NCI-H524 (cell line): ENCODE measurements at places on chromosomes 3 and 15.
A peak's percentile ranks its signal among the peaks of the same experiment; 100 is the strongest.

DNA sequence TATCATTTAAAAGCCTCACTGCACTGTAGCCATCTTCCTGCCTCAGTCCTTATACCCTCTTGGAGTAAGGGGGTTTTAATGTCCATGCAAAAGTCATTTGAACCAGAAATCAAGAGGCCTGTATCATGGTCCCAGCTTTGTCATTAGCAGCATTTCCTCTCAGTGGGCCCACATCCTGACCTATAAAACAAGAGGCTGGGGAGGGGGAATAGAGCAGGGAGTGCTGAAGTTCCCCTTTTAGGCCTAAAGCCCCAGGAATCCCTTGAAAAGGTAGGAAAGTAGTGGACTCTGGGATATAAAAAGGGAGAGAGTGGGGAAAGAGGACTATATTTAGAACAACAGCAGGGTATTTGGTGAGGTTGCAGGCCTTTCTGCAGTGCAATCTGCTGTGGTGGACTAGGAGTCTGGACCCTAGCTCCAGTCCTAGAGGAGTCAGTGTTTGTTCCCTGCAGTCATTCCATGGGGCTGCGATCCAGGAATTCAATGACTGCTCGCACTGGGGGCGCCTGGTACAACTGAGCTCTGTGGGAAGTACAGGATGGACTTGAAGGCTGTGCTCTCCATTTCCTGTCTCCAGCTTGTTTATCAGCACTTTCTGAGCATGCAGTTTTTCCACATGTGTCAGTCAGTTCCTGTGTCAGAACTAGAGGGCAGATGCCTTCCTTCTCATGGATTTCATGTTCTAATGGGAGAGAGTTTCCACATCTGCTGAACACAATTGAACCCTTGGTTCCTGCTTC is 46.8 kb downstream of the PDHB start:
- no peak for DNase-seq

GRCh38 chr15:60179786-60180391 is 175.8 kb downstream of the FOXB1 start:
- DNase-seq = peak; percentile 39

DNA sequence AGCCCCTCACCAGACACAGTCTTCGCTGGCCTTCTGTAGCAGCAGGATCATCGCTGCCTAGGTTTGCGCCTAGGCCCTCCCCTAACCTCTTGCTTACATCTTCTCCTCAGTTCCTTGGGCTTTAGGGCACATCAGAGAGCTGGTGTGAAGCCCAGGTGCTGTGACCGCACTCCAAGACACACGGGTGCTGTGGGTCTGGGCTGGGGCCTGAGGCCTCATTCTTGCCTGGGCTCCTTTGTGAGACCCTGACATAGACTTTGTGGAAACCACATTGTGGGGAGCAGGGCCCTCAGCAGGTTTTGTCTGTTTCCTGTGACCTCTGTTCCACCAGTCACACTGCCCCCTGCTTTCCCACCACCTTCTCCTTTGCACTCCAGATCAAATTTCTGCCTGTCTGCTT is 8.0 kb downstream of the AMIGO3 start:
- no peak for DNase-seq

- DNase-seq = no peak
Observed at GRCh38 chr15:65055201-65055870, 10.1 kb downstream of the SLC51B start.

GRCh38 chr3:43211681-43212080 is 74.7 kb upstream of the SNRK start:
- peak; percentile 36 for DNase-seq

- DNase-seq = no peak
Observed at GRCh38 chr15:77296773-77297337, 123.0 kb downstream of the PEAK1 start.

GRCh38 chr3:184334470-184335158 is 2.8 kb upstream of the FAM131A start:
- DNase-seq = no peak

- no peak for DNase-seq
Observed at GRCh38 chr15:40523611-40524010, 41.2 kb downstream of the CCDC32 start.

DNA sequence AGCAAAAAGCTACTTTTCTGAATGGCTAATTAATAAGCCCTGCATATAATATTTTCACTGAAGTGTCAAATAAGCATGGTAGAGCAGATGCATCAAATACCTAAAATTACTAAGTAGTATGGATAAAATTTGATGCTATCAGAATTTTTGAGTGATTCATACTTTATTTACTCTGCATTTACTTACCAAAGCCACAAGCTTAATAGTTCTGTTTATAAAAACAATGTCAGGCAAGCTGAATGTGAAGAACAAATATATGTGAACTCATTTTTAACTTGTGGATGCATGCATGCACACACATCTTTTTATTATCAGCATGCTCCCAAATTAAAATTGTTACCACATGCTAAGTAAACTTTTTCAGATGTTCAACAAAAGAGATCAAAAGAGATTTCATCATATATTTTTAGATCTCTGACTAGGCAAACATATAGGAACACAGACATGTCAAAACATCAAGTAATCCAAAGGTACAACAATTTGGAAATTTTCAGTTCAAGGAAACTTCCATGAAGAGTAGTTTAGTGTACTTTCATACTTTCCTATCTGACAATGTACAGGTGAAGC is 969.4 kb downstream of the ROBO1 start:
- no peak for DNase-seq

DNA sequence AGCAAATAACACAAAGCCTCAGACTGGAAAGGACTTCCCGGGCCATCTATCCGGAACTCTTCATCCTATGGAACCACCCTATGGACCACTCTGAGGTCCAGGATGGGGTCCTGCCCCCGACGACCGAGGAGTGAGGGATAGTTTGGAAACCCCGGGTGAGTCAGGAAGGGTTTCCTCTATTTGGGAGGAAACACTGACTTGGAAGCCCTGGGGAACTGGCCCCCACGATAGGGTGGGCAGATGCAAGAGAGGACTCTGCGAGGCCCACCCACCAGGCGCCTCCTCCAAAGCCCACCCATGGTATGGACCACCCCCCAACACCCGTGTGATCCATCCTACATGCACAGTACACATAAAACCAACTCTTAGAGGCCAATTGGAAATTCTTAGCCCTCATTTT is 69.4 kb downstream of the CPN2 start:
- no peak for DNase-seq

DNA sequence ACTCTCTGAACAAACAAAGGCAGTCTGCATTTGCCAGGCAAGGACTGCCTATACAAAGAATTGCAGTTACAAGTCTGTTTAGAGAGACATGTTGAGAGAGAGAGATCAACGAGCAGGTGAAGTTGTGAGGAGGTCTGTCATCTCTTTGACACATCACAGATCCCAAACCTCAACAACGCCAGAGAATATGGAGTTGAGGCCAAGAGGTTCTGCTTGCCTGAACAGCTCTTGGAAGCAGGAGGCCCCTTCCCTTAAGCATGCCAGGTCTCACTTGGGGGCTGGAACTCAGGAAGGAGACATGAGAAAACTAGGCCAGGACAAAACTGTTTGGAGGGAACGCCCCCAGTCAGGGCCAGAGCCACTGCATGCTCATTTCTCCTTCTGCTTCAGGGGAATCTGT is 22.3 kb upstream of the MUSTN1 start:
- no peak for DNase-seq

GRCh38 chr15:41483115-41483514 is 10.6 kb upstream of the ITPKA start:
- no peak for DNase-seq

DNA sequence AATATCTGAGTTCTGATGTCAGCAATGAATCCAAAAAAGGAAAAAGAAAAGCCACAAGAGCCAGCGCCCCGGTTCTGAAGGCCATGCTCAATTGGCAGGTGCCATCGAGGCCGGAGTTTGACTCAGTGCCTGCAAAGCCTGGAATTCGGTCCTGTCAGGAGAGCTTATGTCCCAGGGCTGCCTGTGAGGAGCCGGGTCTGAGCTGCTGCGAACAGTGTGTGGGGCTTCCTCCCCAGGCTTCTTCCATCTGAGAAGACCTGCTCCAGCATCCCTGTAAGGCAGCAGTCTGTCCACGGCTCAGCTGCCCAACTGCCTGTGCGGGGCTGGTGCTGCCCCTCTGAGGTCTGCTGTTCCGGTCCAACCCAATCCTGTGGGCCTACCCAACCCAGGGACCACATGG is 46.1 kb downstream of the ROPN1B start:
- no peak for DNase-seq

DNA sequence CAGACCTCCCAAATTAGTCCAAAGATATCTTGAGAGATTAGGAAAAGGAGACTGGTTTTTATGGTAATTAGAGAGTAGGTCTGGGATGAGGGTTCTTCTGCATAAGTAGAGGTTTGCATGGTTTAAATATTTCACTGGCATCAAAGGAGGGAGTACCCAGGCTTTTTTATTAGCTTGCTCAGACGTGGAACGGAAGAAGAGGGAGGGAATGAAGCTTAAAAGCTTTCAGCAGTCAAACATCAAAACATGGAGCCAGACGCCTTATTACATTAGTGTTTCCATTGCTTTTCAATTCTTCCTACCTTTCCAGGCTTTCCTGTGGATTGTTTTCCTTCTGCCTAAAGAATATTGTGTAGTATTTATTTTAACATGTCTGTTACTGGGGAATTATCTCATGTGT is 342.1 kb upstream of the SOX2 start:
- no peak for DNase-seq

GRCh38 chr15:71337197-71337845 is 222.1 kb downstream of the THSD4 start:
- no peak for DNase-seq

DNA sequence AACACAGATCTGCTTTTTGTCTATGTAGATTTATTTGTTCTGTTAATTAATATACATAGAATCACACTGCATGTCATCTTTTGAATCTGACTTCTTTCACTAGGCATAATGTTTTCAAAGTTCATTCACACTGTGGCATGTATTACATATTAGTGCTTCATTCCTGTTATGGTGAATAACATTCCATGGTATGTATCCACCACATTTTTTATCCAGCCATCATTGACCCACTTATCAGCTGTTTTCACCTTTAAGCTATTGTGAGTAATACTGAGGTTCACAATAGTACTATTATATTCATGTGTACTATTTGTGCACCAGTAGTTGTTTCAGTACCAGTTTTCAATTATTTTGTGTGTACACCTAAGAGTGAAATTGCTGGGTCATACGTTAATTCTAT is 230.6 kb upstream of the CNTN3 start:
- DNase-seq = no peak

DNA sequence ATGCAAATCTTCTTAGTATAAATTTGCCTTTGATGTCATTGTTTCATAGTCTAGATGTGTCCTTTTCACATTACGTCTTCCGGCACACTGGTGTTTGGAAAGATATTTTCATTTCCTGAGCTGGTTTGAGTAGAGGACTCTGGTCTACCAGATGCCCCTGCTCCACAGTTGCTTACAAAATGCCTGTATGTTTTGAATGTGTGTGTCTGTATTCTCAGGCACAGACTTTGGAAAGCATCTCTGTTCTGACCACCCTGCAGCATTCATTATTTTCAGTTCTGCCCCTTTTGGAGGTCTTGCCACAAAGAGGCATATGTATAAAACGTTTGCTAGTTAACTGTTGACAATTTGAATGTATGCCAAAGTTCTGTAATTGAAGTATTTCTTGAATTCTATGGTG is 236.0 kb upstream of the GOLIM4 start:
- no peak for DNase-seq

GRCh38 chr15:95742836-95743235 is 587.7 kb upstream of the NR2F2 start:
- no peak for DNase-seq

DNA sequence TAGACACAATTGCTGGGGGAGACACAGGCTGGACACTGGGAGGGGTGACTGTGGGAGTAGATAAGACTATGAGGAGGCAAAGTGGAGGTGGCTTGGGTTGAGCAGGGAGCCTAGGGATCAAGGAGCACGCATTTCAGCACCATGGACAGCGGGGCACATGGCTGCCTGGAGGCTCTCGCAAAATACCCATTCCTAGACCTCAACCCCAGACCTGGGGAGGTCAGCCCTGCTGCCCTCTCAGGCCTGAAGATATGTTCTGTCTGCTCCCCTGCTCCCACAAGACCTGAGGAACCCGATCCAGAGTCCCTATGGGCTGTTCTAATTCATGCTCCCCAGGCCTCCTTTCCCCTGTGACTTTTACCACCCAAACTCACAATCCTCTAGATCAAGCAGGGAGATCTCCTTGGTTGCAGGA is 16.0 kb upstream of the CPEB1 start:
- no peak for DNase-seq

DNA sequence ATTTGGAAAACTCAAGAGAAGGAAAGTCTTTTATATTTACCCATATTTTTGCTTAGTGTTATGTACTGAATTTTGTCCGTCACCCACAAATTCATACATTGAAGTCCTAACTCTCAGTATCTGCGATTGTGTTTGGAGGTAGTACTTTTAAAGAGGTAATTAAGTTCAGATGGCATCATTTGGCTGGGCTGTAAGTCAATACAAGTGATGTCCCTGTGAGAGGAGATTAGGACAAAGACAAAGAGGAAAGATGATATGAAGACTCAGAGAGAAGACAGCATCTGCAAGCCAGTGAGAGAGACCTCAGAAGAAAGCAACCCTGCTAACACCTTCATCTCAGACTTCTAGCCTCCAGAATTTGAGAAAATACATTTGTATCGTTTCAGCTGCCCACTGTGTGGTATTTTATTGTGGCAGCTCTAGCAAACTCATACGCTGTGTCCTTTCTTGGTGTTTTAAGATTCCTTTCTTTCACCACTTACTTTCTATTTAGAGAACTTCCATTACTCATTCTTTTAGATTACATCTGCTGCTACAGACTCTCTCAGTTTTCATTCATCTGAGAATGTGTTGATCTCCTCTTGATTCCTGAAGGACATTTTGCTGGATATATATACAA is 17.0 kb downstream of the LRCH3 start:
- DNase-seq = peak; percentile 18

- DNase-seq = no peak
Observed at GRCh38 chr3:150765949-150766720, 3.2 kb upstream of the SIAH2 start.

DNA sequence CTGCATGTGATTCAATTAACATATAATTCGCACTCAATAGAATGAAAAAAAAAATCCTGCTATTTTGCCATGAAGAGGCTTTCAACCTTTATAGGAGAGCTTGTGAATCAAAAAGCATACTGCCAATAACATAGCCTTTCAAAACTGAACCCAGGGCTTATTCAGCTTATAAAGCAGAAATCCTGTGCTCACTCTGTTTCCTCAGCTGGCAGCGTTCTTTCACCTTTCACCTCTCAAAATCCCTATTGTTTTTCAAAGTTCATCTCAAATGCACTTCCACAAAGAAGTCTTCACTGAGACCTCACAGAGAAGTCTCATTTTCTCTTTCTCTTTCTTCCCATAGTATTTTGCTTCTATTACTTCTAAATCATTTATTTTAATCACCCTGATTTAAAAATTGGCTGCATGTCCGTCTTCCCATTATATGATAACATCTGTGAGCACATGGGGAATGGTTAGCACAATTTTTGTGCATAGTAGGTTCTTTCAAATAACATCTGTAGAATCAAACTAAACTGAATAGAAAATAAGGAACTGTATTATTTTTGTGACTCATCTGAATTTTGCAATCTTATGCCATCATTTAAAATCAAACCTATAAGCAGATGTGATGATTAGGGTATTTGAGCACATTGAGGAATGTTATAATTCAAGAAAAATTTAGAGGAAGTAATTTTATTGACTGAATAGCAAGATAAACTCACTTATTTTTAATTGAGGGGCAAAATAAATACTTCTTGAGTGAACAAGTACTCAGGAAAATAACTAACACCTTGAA is 373.4 kb downstream of the NLGN1 start:
- no peak for DNase-seq
